ENCODE measurements at places on chromosomes 2 and 18.

DNA sequence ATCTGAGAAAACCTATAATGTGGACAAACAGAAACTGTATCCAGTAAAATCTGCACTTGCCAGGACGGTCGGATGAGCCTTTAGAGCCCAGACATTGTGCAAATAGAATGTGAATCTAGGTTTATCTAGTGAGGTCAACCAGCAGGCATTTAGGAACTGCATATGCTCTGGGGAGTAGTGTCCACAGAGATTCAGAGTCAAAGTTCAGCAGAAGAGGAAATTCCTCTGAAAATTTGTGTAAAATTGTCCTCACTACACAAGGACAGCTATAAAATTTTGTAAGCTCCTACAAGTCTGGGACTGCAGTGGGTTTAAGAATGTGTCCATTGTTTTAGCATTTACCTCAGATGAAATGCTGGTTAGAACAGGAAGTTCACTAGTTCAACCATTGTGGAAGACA, 9.8 kb upstream of the NDUFV2 start:
- no peak for DNase-seq

- DNase-seq, result no peak
These were observed 948.2 kb downstream of the TSN start for GRCh38 chr2:122703676-122704075.

- no peak for DNase-seq
These were observed 16.1 kb upstream of the GPBAR1 start for GRCh38 chr2:218244665-218245064.

- DNase-seq, result no peak
These were observed 26.3 kb upstream of the CASP8 start for GRCh38 chr2:201233812-201234662.

DNA sequence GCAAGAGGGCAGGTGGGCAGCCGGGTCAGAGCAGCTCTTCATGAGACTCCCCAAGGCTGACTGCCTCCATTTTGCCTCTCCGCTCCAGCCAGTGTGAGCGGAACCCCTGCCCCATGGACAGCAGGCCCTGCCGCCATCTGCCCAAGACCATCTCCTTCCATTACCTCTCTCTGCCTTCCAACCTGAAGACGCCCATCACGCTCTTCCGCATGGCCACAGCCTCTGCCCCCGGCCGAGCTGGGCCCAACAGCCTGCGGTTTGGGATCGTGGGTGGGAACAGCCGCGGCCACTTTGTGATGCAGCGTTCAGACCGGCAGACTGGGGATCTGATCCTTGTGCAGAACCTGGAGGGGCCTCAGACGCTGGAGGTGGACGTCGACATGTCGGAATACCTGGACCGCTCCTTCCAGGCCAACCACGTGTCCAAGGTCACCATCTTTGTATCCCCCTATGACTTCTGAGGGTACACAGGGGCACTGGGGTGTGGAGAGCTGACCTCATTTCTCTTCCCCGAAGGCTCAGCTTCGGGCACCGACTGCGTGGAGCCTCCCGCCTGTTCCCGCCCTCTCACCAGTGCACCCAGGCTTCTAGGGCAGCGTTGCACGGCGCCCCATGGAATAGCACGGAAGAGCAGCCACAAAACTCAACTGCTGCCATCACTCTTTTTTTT, 49.0 kb downstream of the FBLN7 start:
- DNase-seq, result no peak

Measured in endothelial cell (in vitro differentiated cells).